ENCODE measurements at places on chromosomes 7 and 10. TPM values are rescaled to one million over a fixed set of nuclear protein-coding genes. Genes with fewer than 3 reads are reported as not detected.

SEC61G gene
- 180 TPM for total RNA-seq

ERVW-1 gene
- not detected for total RNA-seq

SEMA3C gene
- total RNA-seq = under 0.01 TPM

KDM7A gene
- total RNA-seq = 11.3 TPM

CAMK1D gene
- 0.64 TPM for total RNA-seq

AASS gene
- 15.9 TPM for total RNA-seq

UNCX gene
- not detected for total RNA-seq

FAM25G gene
- total RNA-seq = not detected

ANKRD7 gene
- total RNA-seq = 0.13 TPM

MEIG1 gene
- not detected for total RNA-seq

IFIT1B gene
- total RNA-seq = not detected

PRF1 gene
- total RNA-seq = not detected

MEST gene
- total RNA-seq = 0.64 TPM

TAS2R3 gene
- 0.89 TPM for total RNA-seq

VSTM2A gene
- not detected for total RNA-seq

ATG9B gene
- total RNA-seq = under 0.01 TPM

MCM10 gene
- total RNA-seq = 9.6 TPM

ZNF398 gene
- total RNA-seq = 5.0 TPM

MYOZ1 gene
- not detected for total RNA-seq

KCND2 gene
- 0.13 TPM for total RNA-seq

MTPN gene
- 108 TPM for total RNA-seq

ADAM22 gene
- 0.26 TPM for total RNA-seq

HABP2 gene
- total RNA-seq = not detected

FFAR4 gene
- total RNA-seq = not detected

SORBS1 gene
- 0.77 TPM for total RNA-seq

ENO4 gene
- total RNA-seq = not detected

HOXA1 gene
- total RNA-seq = 1.0 TPM

SMO gene
- total RNA-seq = 2.3 TPM

Data from dermis microvascular lymphatic vessel endothelial cell (primary cell).